ENCODE measurements at places on chromosomes 5 and 9.

DNA sequence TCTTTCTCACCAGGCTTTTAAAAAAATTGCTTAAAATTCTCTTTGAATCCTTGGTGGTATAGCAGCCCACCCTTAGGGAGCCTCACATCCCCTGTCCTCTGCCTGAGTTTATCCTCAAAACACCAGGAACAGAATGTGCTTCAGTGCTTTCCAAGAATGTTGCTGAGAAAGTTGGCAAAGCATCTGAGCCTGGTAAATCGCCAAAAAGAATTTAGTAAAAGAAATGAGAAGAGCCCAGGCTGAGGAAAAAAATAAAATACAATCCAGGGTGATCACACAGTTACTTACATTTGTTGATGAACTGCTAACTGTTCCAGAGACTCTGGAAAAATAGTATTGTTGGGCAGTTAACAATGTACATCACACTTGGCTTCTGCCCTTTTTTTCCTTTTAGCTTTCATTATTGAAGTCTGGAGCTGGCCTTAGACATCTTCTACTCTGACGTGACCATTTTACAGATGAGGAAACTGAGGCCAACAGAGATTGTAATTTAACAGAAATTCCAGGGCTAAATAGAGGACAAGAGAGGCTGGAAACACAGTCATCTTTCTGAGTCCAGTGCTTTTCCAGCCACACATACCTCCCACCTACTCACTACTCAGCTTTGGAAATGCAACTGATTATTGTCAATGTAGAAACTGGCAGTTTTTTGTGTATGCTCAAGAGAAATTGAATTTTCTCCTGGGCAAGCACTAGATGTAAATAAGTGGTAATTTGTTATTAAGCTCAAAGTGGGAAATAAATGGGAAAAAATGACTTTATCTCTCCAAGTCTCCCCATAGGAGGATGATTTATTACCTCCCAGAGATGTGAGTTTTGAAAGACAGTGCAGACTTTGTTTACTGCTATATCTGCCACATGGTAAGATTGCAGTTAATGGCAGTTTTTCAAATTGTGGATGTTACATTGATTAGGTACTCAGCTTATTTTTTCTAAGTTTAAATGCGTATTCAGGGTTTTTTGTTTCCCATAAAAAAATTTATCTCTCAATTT is 86.7 kb upstream of the ALDH1A1 start:
- no peak for DNase-seq

- DNase-seq, result no peak
Observed at GRCh38 chr9:15724016-15724415, 171.2 kb downstream of the CCDC171 start.

DNA sequence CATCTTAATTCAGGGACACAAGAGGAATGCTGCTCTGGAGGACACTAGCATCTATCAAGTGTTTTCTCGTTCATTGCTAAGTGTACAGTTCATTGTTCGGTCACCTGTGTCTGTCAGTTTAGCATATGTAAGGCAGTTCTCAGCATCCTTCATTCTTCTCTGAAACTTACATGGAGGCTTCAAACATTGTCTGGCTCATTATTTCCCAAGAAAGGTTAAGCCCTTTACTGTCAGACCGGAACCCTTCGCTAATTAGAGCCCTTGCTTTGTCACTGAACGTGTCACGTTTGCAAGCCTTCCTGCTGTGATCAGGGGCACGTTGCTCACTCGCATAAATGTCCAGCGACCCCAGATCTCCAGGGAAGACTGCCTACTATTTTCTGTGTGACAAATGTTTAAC is 62.3 kb upstream of the RIOK2 start:
- no peak for DNase-seq

DNA sequence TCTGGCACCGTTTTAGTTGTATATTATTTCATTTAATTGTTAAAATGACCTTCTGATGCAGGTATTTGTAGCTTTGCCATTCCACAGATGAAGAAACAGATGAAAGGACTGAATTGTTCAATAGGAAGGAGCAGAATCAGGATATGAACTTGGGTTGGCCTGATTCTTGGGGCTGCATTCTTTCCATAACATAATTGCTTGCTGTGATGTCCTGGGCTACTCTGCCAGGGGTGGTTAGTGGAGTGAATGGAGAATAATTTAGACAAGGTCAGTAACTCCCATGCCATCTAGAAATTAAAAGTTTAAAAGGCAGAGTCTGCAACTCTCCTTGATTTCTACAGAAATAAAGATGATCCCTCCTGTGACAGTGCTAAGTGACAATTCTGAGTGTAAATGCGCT is 15.9 kb downstream of the TLR4 start:
- no peak for DNase-seq

DNA sequence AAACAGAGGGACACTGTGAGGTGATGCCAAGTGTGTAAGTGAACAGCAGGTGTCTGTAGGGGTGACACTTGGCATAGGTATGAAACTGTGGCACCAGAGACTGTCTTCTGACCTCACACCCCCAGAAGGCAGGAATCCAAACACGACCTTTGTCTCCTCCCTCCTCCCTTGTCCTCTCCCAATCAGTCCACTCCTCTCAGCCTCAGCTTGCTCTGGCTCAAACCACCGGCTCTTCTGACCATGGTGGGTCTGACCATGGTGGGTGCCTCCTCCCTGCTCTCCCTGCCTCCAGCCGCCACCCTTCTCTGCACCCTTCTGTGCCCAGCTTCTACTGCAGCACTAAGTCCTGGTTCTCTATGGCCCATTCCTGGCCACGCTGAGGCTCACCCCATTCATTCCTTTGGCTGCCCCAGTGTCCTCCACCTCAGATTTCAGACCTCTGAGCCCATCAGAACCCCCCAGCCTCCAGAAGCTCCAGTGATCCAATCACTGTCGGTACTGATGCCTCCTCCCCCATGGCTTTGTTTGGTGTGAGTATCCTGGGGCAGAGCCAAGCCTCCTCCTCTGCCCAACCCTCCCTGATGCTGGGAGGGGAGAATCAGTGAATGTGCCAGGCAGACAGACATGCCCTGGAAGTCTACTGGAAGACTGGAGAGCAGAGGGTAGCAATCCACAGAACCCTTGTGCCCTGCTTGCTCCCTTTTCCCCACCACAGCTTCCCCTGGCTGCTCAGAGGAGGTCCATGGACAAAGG is 1.7 kb upstream of the ARID3C start:
- no peak for DNase-seq

DNA sequence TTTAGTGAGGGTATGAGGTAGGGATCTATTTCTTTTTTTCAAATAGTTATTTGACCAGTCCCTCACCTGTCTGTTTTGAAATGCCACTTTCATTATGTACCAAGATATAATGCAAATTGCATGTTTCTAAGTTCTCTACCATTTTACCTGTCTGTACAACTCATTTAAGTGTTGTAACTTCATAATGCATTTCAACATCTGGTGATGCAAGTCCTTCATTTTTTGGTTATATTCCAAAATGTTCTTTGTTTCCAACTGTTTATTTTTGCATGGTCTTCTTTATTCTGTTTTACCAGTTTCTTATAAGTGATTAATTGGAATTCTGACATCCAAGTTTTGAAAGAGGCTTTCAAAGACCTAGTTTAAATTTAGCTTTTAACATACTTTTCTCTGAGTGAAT is 26.8 kb downstream of the TDRD7 start:
- DNase-seq, result no peak

GRCh38 chr9:88529496-88529895 is 5.5 kb upstream of the NXNL2 start:
- no peak for DNase-seq

- no peak for DNase-seq
Observed at GRCh38 chr5:143976055-143976454, 164.1 kb downstream of the HMHB1 start.

DNA sequence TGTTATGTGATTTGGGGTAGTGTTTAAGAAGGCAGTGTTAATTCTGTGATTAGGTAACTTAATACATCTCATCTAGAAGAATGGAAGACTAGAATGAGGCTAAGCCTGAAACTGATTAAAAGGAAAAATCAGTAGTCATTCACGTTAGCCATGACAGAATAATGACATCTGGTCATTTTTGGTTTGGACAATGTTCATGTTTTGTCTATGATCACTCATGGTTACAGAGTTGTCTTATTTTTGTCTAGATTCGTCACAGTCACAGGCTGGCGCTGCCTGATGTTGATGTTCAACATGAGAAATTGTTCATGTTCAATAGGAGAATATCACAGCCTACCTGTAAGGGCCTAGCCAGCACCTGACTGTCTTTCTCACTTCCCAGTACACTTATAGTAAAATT is 9.5 kb upstream of the DOCK2 start:
- DNase-seq, result no peak

GRCh38 chr5:2524620-2525019 is 226.9 kb downstream of the IRX2 start:
- DNase-seq, result no peak

GRCh38 chr9:116499434-116499833 is 187.7 kb upstream of the TRIM32 start:
- no peak for DNase-seq
